ENCODE measurements at places on chromosomes 7 and 10. TPM values are rescaled to one million over a fixed set of nuclear protein-coding genes. Genes with fewer than 3 reads are reported as not detected.

- no peak for DNase-seq
Measured at GRCh38 chr10:105585753-105586152, 944.7 kb downstream of the SORCS3 start.

GRCh38 chr10:122198631-122199030 lies 72.5 kb upstream of the BTBD16 start:
- no peak for DNase-seq

DNA sequence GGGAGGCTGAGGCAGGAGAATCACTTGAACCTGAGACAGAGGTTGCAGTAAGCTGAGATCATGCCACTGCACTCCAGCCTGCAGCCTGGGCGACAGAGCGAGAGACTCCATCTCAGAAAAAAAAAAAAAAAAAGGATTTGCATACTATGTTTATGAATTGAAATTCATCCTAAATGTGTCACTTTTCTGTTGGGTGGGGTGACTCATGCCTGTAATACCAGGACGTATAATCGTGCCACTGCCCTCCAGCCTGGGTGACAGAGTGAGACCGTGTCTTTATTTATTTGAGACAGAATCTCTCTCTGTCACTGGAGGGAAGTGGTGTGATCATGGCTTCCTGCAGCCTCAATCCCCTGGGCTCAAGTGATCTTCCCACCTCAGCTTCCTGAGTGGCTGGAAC lies 5.8 kb downstream of the ZNF212 start:
- DNase-seq: no peak

Gene SPDYE6
- total RNA-seq: not detected

Gene ANKRD61
- total RNA-seq: 0.28 TPM
